ENCODE measurements at places on chromosomes 4 and X.

GRCh38 chr4:62816566-62816965 lies 1592.7 kb downstream of the TECRL start:
- DNase-seq, result no peak

DNA sequence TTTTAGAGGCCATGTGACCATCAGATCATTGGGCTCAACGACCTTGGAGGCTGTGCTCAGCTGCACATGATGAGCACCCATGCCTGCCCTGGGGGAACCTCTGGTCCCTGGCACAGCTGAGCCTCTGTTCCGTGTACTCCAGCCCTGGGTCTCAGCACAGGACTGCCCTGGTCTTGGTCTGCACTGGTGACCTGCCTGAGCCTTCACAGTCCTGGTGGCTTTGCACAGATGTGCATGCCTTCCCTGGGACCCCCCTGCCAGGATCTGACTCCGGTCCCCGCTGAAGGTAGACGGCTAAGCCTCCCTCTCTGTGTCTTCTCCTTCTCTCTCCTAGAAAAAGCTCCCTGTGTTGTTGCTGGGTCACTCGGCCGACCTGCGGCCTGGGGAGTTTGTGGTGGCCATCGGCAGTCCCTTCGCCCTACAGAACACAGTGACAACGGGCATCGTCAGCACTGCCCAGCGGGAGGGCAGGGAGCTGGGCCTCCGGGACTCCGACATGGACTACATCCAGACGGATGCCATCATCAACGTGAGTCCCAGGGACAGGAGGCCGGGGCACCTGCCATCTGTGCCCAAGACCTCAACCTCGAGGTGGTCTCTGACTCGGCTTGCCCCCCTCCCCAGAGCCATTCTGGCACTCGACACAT lies 21.6 kb downstream of the HTRA3 start:
- DNase-seq, result no peak

DNA sequence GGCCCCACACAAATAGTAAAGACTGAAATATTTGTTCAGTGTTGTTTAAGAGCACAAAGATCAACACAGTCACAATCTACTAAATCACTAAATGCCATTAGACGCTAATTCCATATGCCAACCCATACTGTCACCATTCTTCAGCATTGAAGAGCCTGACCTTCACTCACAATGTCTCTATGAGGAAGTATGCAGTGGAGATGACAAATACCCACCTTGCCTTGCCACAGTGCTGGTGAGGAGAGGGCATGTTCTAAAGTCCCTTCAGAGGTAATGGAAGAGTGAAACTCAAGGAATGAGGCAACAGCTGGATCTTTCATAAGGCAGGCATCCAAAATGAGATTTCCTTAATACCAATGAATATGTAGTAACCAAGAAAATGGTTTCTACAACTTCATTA lies 50.4 kb downstream of the FRMD7 start:
- DNase-seq, result no peak

- DNase-seq, result no peak
Measured at GRCh38 chr4:4624276-4624897, 82.5 kb upstream of the STX18 start.

DNA sequence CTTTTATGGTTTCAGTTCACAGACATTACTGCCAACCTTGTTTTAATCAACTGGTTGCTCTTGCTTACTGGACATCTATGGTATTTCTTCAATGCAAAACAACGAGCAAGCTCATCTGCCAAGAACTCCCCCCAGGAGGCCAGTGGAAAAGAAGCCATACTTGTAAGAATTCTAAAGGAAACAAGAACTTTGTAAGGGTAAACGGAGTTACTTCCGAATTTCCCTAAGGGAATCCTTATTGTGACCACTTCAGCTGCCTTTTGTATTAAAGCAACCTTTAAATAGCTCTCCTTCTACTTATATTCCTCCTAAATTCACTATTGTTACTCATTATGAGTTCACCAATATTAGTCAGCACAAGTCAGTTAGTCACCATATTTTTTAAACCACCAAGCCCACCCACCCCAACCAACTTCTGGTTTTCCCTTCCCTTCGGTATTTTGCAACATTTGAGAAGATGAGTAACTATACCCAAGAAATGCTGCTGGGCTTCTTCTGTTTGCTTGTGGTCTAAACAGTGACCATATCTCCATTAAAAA lies 602.8 kb upstream of the DIPK2B start:
- peak; percentile 35 for DNase-seq

DNA sequence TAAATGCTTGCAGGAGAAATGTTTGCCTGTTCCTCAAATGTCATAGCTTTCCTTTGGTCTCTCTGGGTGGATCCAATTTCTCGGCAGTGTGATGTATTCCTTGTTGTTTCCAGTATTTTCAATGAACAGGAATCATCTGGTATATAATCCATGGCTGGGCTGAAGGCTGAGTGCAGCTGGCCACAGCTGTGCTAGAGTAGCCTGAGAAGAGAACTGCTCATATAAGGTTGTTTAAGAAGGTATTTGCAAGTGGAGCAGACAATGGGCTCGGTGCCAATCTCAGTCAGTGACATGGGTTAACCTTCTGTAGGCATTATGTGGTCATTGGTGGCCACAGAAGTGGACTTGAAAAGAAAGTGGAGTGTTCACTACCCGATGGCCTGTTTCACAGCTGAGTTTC lies 390.3 kb downstream of the SPRY1 start:
- DNase-seq, result no peak

GRCh38 chr4:27001398-27002164 lies 140.9 kb downstream of the STIM2 start:
- no peak for DNase-seq

DNA sequence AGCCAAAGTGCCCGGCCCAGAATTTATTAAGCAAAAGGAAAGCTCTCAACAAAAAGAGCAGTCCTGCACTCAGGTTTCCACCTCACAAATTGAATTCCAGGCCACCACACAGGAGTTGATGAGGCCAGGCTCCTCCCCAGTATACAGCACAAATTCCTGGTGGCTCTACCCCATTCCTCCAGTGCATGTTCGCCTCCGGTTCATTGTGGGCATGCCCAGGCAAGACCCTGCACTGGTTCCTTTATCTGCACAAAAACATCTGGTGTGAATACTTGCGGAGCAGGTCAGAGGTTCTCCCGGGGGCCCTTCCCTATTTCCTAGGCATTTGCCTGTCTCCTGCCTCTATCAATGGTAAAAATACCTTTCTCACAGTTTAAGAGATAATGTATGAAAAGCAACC lies 195.2 kb upstream of the ANXA10 start:
- no peak for DNase-seq

- DNase-seq, result no peak
Measured at GRCh38 chrX:44937606-44938005, 64.6 kb downstream of the KDM6A start.

- no peak for DNase-seq
Measured at GRCh38 chrX:69496183-69496582, 7.9 kb upstream of the NALF2 start.

DNA sequence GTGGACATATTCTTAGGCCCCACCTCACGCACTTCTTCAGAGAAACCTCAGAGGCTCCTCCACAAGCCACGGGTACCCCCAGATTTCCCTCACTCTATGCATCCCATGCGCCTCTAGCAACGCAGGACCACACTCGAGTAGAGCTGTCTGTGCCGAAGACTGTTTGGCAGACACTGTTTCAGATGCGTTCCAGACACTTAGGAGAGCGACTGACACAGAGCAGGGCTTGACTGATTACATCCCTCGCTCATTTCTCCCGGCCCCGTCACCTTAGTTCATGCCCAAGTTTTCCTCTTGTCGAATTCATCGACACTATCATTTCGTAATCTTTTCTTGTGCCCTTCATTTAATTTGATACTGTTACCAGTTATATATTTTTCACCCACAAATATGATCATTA lies 15.0 kb downstream of the SORBS2 start:
- no peak for DNase-seq

GRCh38 chr4:141155586-141155985 lies 22.3 kb upstream of the RNF150 start:
- no peak for DNase-seq

DNA sequence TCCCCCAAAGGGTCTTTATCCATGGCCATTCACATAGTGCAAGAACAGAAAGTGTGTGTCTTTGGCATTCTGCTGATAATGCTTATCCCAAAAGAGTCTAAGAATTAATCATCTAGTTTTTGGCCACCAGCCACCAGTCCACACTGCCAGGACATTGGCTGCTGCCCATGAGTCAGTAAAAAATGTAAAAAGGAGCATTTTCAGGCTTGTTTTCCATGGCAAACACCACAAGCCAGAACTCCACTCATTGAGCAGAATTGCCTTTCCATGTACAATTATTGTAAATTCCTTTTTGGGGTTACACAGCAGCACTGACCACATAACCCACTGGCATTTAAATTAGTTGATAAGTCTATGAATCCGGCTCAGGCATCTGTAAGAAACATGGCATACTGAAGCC lies 89.2 kb upstream of the PRDX4 start:
- DNase-seq, result no peak

DNA sequence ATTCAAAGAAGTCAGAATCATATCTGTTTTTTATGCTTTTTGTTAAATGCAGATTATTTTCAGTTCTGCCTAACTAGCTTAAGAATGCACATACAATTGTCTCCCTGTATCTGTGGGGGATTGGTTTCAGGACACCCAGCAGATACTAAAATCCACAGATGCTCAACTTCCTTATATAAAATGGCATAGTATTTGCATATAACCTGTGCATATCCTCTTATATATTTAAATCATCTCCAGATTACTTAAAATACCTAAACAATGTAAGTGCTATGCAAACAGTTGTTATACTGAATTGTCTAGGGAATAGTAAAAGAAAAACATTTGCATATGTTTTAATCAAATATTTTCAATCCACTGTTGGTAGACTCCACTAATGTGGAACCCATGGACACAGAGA lies 279.4 kb downstream of the TMA16 start:
- no peak for DNase-seq

DNA sequence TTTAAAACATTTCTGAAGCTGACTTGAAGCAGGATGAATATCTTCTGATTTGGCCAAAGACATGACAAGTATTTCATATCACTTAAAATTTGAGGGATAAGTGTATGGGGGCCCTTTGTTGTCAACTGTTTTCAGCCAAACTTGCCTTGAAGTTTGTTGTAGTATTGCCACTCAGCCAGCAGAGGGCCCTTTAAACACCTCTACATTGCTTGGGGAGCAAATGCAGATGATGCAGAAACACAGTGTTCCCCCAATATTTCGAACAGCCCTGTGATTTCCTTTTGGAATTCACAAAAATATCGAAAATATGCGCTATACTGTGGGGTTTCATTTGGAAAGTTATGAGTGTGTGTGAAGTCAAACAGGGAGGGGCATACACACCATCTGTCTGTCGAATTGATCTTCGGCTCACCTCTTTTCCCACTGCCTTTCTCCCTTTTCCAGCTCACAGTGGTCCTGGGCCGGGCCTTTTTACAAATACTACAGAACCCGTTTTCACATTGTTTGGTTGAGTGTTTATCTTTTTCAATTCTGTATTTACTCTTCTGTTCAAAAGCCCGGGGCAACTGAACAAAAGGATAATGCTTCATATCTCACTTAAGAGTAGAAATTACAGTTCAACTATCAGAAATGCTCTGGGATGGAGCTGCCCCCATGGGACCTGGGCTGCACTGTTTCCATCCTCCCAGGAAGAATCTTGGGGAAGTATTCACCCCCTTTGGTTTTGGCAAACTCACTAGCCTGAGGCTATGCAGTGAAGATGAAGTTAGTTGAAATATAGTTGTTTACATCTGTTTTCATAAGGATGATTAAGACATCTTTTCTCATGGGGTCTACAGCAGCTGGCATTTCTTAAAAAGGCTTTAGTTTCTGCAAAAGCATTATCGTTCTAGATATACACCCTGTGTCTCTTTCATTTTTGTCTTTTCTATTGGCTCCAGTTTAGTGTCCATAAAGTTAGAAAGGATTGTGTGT lies 137.6 kb downstream of the EGF start:
- DNase-seq, result peak; percentile 48

DNA sequence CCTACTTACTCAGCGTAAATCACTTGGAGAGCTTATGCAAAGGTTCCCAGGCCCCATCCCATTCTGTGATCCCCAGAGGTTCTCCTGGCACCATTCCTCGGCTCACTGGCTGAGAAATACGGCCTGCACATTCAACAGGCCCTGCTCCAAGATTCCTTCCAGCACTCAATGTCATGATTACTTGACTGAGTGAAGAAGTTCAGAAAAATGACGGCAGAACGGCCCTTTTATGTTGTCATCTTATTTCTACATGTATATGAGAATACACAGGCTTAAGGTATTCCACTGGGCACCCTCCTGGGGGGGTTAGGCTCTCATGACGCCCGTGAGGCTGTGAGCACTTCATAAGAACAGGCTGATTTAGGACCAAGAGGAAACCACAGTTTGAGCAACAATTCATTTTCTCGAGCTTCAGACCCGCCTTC lies 190.6 kb downstream of the NSUN7 start:
- DNase-seq, result no peak

- DNase-seq, result peak; percentile 80
Measured at GRCh38 chr4:74228691-74229640, 71.0 kb downstream of the MTHFD2L start.

DNA sequence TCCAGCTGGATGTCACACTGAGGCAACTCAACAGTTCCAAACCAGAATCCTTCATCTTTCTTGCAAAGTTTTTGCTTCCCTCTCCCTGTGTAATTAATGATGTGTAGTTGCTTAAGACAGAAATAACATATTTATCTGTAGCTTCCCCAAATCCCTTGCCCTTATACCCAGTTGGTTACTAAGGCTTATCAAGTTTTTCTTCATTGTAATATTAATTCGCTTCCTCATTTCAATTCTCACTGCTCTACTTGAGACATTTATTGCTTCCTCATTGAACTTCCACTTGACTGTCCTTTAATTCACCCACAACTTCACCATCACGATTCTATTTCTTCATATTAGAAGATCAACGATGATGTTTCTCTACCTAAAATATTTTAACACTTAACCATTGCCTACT lies 386.6 kb upstream of the CPEB2 start:
- peak; percentile 53 for DNase-seq

DNA sequence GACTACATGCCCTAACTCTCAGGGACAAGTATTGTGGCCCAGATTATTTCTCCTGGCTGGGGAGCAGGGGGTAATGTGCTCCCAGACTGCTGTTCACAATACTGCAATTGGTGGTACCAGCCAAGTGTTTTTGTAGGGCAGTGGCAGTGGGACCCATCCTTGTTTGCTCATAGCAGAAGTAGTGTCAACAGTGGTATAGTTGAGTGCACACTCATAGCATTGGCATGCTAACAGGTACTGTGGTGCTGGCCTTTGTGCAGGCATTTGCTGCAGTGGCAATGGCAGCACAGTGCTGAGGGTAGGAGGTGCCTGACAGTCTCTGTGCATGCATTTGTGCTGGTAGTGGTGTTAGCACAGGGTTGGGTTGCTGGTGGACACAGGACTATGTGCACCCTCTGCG lies 995.0 kb downstream of the SH3BGRL start:
- no peak for DNase-seq

DNA sequence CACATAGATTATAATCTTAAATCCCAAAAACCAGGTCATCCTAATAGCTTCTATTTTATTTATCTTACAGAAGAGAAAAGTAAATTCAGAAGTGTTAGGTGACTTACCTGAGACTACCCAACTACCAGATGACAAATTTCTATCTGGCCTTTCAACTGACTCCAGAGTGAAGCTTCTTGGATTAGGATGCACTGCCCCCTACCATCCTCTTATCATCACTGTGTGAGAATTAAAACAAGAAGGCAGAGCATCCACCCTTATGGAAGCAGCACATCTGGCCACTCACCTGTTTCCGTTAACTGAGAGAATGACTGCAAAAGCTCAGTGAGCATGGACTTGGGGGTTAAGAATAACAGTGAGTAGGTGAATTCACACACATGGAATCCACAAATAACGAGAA lies 502.6 kb upstream of the TECRL start:
- no peak for DNase-seq

GRCh38 chr4:69828828-69829227 lies 31.1 kb downstream of the SULT1E1 start:
- DNase-seq, result no peak

Measured in Kasumi-1 (cell line).